ENCODE measurements at places on chromosomes 16 and 17. TPM values are rescaled to one million over a fixed set of nuclear protein-coding genes. Genes with fewer than 3 reads are reported as not detected.
A peak's percentile ranks its signal among the peaks of the same experiment; 100 is the strongest.

- H3K4me1 ChIP-seq: peaks cover 29% of the 10 kb centered on the region
- H3K36me3 ChIP-seq: no peaks in the 10 kb centered on the region
- H3K4me3 ChIP-seq: no peak overlapping the region
- DNase-seq: no peak
- H3K27me3 ChIP-seq: no peaks in the 10 kb centered on the region
These were observed 30.0 kb upstream of the SLC38A10 start for GRCh38 chr17:81324851-81325713.

- no peaks in the 10 kb centered on the region for H3K36me3 ChIP-seq
- H3K4me3 ChIP-seq: no peak overlapping the region
- no peak for DNase-seq
- H3K27me3 ChIP-seq: no peaks in the 10 kb centered on the region
- H3K27ac ChIP-seq: peak overlapping the region; percentile 74
- H3K4me1 ChIP-seq: peaks cover 98% of the 10 kb centered on the region
These were observed 300.6 kb downstream of the SEC14L1 start for GRCh38 chr17:77441130-77441920.

The NPIPA8 gene
- total RNA-seq: not detected

The SALL1 gene
- total RNA-seq: not detected

The DPEP1 gene
- total RNA-seq: 4.1 TPM

Measured in esophagus squamous epithelium (tissue), 5 donors.